ENCODE measurements at places on chromosomes 2 and 18. TPM values are rescaled to one million over a fixed set of nuclear protein-coding genes. Genes with fewer than 3 reads are reported as not detected.
A peak's percentile ranks its signal among the peaks of the same experiment; 100 is the strongest.

ACKR3 gene
- 15.8 TPM for total RNA-seq

- DNase-seq, result peak; percentile 67
These were observed 47.7 kb downstream of the RAPGEF4 start for GRCh38 chr2:172783165-172783898.

ASNSD1 gene
- total RNA-seq, result 28.0 TPM

GRCh38 chr2:43201497-43201896, 24.9 kb downstream of the ZFP36L2 start:
- no peak for DNase-seq

- DNase-seq, result no peak
These were observed 190.4 kb upstream of the SOX11 start for GRCh38 chr2:5501807-5502206.

GRCh38 chr2:65165558-65165957, 35.7 kb upstream of the RAB1A start:
- no peak for DNase-seq

- DNase-seq, result no peak
These were observed 11.3 kb upstream of the EXOC6B start for GRCh38 chr2:72837171-72837570.

- DNase-seq, result no peak
These were observed 42.6 kb upstream of the RNF152 start for GRCh38 chr18:61935362-61935761.

GRCh38 chr2:121092095-121092494, 192.9 kb downstream of the TFCP2L1 start:
- DNase-seq, result no peak

DNA sequence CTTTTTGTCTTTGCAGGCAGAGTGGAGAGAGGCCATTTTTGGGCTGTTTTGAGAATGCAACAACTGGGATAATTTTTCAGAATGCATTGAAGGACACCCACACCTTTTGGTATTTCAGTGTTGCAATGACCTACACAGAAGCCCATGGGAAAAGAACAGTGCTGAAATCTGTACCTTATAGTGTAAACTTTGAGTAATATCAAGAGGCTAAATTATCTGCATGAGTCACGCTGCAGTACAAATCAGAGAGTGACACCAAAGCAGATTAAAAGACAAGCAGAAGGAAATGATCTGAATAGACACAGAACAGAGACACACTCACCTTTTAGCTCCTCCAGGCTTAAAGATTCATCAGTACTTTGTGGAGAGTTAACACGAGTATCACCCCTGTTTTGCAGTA, 265.3 kb downstream of the PAX3 start:
- DNase-seq, result no peak

- peak; percentile 37 for DNase-seq
These were observed 36.2 kb upstream of the LPIN1 start for GRCh38 chr2:11710210-11710609.

DNA sequence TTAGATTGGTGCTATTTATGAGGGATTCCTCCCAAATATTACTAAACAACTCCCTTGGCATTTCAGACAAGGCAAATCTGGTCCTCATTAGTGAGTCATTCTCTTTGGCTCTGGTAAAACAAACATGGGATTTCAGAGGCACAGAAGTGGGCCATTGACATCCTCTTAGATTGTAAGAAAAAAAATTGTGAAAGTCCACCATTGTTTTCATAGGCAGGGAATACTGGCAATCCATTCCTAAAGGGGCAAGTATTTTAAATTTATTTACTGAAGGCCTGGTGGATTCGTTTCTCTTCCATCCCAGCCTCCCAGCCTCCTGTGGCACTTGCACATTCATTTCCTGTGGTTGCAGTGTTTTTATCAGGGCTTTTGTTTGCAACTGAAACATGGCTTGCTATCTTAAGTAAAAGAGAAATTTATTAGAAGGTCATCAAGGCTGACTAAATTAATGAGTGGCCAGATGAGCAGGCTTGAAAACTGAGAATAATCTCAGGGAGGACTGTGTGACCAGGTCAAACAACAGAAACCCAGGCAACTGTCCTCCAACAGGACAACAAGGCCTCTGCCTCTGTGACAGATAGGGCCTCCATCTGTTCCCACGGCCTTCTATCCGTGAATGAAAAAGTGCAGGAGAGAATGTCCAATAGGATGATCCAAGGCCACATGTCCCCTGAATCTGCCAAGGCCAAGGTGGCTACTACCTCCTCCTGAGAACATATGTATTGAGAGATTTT, 23.1 kb upstream of the TNFAIP6 start:
- peak; percentile 32 for DNase-seq

DOK6 gene
- 21.3 TPM for total RNA-seq

GRCh38 chr2:149666809-149667320, 79.3 kb upstream of the MMADHC start:
- no peak for DNase-seq

SERPINB10 gene
- total RNA-seq, result 0.63 TPM

MAP3K19 gene
- 11.0 TPM for total RNA-seq

RNU2-63P gene
- 3.9 TPM for total RNA-seq

GRCh38 chr18:31684279-31685096, at the start of gene B4GALT6:
Gene B4GALT6, minus strand, starts transcription at chr18:31684581. Its CDS starts 155 bp downstream, at chr18:31684426.
- peak; percentile 62 for DNase-seq

SEC11C gene
- 42.7 TPM for total RNA-seq

DNA sequence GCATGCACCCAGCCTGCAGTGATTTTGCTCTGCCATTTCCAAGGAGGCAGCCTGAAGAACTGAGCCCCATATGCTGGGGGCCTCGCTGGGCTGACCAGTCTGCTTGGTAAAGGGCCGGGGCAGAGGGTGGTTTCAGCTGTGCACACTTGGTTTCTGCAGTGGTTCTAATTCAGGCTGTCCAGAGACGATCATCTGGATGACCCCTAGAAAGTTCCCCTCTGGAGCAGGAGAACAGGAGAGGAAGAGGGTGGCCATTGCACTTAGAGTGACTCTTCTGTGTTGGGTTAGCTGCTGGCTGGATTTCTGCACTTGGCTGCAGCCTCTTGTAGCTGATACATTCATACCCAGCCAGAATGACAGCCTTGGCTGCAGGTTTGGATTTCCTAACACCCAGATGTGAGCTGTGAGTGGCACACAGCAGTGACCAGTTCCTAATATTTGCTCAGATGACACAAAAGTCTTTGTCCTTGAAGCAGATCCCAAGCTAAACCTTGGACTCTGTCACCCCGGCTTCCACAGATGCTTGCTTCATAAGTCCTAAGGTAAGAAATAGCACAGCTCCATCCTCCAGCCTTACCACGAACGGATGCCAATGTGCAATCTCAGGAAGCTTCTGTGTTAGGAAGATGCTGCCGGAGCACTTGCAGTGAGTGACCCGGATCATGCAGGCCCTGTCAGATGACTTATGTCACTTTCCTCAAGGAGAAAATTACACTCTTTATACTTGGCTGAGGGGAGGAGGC, 105.6 kb downstream of the HNRNPLL start:
- no peak for DNase-seq

GRCh38 chr2:206984206-206984605, 44.9 kb downstream of the CPO start:
- DNase-seq, result no peak

DNA sequence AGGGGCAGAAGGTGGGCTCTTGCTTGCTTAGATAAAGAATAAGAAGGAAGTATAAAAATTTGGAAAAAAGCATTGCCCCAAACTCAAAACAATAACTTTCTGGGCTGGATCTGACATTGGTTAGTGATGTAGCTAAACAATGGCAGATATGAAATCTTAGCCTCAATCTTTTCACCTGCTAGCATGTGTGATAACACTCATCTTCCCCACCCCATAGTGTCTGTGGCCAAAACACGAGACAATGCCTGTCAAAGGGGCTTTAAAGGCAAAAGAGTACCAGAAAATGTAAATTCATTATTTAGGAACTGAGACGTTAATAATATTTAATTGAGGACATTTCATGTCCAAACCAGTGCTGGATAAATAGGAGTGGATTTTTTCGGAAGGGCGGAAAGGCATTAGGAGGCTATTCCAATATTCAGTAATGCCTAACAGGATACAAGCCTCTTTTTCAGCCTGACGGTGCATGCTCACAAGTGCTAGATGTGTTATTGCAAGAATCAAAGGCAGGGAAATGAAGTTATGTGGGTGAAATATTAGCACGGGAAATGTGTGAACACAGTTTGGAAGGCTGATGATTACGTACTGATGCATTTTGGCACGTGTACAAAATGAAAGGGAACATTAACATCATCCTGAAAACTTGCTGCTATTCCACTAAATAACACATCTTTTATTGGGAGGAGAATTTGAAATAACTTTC, 395.7 kb downstream of the GALR1 start:
- DNase-seq, result peak; percentile 4

- DNase-seq, result no peak
These were observed 62.5 kb downstream of the TMEM17 start for GRCh38 chr2:62443471-62443870.

GRCh38 chr2:2271469-2271941, 59.6 kb downstream of the MYT1L start:
- DNase-seq, result peak; percentile 12

DNA sequence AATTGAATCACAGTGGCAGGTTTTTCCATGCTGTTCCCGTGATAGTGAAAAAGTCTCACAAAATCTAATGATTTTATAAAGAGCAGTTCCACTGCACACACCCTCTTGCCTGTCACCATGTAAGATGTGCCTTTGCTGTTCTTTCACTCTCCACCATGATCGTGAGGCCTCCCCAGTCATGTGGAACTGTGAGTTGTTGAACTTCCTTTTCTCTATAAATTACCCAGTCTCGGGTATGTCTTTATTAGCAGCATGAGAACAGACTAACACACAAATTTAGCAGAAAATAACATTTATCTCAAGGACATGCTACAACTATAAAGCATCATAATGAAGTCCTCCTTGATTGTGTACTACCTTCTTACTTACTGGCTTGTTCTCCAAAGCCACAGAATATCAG, 1526.0 kb downstream of the LRP1B start:
- no peak for DNase-seq

All from lung (tissue), 17 donors.